D341Med (cell line): ENCODE measurements at places on chromosomes 6 and 20.

- DNase-seq = no peak
These were observed 23.4 kb upstream of the PTGIS start for GRCh38 chr20:49591217-49591865.

DNA sequence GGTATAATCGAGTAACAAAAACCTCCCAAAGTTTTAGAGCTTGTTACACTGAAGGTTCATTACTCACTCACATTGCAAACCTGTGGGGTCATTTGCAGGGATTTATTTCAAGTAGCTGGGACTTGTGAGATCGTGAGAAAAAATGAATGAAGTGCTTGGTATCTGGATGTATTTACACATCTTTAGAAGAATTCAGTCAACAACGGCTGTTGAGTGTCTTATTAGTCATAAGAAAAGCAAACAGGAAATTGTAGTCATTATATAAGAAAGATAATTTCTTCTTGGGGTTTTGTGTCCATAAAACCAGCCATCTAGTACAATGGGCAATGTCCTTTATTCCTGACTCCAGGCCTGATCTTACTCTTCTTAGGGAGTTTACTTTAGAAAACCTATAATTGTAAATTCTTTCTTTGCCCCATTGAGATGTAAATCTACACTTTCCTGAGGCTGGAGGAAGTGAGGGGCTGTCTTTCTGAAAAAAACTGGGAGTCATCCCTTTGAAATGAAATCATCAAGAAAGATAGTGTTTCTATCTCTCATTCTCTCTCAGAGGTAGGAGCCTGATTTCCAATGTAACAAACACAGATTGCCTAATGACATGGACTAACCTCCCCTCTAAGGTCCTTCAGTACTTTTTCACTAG is 202.5 kb upstream of the ASCC3 start:
- DNase-seq = no peak

GRCh38 chr20:23049201-23050075 is at the start of gene THBD:
Gene THBD, minus strand, starts transcription at chr20:23049672. Its CDS starts 168 bp downstream, at chr20:23049504.
- DNase-seq = no peak

GRCh38 chr6:157716251-157716995 is 106.6 kb upstream of the SNX9 start:
- DNase-seq = no peak

- no peak for DNase-seq
These were observed 280.5 kb downstream of the ADGRB3 start for GRCh38 chr6:68915586-68915985.

GRCh38 chr6:151434369-151434768 is 17.6 kb downstream of the RMND1 start:
- no peak for DNase-seq

- DNase-seq = no peak
These were observed 19.1 kb downstream of the BMP2 start for GRCh38 chr20:6786548-6786947.

DNA sequence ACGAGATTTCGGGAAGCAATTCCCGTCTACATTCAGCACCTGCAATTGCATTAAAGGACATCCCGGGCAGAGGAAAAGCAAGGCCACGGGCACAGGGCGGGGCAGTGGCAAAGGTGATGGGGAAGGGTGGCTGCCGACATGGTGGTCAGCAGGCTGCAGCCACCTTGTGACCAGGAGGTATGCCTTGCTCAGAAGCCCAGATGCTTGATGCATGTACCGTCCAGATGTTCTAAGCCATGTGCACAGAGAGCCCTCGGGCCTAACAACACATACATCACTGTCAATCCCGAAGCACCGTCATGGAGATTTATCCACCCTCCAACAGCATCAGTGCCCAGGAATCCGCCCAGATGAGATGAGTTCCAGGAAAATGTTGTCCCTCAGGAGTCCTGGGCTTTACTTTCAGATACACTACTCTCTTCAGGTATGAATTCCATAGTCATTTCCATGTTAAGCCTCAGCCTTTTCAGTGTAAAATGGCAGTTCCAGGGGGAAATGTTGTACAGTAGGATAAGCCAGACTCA is 77.8 kb upstream of the FRMD1 start:
- DNase-seq = no peak

DNA sequence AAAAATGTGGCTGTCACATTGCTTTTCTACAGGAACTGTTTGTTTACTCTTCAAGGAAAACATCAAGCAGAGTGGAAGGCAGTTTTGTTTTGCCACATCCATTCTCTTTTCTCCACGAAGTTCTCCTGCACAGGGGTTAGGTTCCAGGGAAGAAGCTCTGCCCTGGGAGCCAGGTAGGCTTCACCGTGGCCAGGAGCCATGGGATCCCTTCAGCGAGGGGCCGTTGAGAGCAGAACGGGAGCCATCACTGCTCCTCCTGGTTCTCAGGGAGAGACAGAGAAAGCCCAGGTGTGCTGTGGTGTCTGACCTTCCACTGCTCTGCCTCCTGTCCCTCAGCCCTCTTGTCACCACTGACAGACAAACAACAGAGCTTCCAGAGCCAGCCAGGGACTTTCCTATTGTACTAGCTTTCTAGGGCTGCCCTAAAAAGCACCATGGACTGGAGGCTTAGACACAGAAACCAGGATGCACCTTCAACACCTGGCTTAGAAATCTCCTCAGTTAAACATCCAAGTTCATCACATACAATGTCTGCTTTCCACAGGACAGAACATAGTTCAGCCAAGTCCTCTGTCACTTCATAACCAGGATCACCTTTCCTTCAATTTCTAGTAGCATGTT is 75.6 kb upstream of the SLC22A23 start:
- no peak for DNase-seq
